Tibial nerve (tissue), 4 donors: ENCODE measurements at places on chromosomes 7 and 10. TPM values are rescaled to one million over a fixed set of nuclear protein-coding genes. Genes with fewer than 3 reads are reported as not detected.

Gene COBL
- total RNA-seq, result 8.2 TPM

Gene TRDMT1
- 14.7 TPM for total RNA-seq

Gene ZP3
- 1.2 TPM for total RNA-seq

Gene EEPD1
- total RNA-seq, result 15.1 TPM

Gene LAMB1
- 232 TPM for total RNA-seq

Gene FAM25C
- not detected for total RNA-seq

GRCh38 chr7:94662548-94662947, 6.6 kb upstream of the SGCE start:
- DNase-seq, result no peak
- H3K27me3 ChIP-seq, result no peaks in the 10 kb centered on the region
- no peak overlapping the region for H3K27ac ChIP-seq
- no peaks in the 10 kb centered on the region for H3K36me3 ChIP-seq
- no peak overlapping the region for H3K4me3 ChIP-seq

- H3K36me3 ChIP-seq, result no peaks in the 10 kb centered on the region
- H3K4me3 ChIP-seq, result no peak overlapping the region
- no peak for DNase-seq
- no peaks in the 10 kb centered on the region for H3K4me1 ChIP-seq
- H3K27ac ChIP-seq, result no peak overlapping the region
- no peaks in the 10 kb centered on the region for H3K27me3 ChIP-seq
These were observed 50.0 kb upstream of the MTPN start for GRCh38 chr7:136027160-136027559.

DNA sequence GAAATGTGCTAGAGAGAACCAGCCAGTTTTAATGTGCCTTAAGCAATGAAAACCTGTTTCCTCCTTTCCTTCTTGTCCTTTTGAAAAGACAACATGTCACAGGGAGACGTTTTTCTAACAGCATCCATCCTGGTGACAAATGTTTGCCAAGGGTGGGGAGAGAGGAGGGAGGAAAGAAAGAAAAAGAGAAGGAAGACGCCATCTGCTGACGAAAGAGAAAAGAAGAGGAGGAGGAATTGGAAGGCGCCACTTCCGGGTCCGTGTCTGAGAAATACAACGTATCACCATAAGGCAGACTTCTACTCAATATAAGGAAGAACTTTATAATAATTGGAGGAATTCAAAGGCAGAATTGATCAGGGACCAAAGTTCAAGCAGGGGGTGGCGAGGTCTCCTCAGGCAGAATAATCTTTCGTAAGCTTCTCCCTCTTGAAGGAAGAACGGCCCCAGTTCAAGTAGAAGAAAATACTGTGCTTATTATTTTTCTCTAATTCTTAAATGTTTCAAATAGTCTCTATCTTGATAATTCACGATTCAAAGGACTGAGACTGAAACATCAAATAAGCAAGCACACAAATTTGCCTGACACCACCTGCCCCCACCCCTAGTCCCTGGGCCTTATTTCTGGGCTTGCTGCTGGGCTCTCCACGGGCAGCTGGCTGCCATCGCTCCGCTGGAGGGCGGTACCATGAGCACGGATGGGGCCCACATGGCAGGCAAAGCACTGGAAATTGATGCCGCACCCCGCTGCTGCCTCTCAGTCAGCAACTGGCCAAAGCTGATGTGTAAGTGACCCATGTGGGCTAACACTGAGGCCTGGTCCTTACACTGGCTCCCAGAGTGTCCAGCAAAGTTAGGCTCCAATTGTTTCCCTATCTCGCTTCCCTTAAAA, 273.7 kb upstream of the KLF14 start:
- H3K4me3 ChIP-seq, result no peak overlapping the region
- no peaks in the 10 kb centered on the region for H3K27me3 ChIP-seq
- H3K4me1 ChIP-seq, result peaks cover 59% of the 10 kb centered on the region
- H3K27ac ChIP-seq, result peak overlapping the region; percentile 73
- no peak for DNase-seq

DNA sequence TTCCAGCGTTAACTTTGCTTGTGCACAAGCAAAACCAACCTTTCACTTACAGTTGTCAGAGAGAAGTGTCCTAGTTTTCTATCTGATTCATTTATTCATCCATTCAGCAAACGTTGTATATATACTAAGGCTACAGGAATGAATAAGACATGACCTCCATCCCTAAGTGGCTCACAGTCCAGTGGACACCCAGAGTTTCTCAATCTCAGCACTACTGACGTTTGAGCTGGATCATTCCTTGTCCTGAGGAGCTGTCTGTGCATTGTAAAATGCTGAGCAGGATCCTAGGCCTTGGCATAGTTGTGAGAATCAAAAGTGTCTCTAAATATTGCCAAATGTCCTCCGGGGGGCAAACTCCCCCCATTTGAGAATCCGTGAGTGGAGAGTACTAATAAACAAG, 166.7 kb upstream of the PRKCQ start:
- H3K27ac ChIP-seq, result no peak overlapping the region
- H3K4me1 ChIP-seq, result no peaks in the 10 kb centered on the region
- H3K27me3 ChIP-seq, result no peaks in the 10 kb centered on the region
- H3K4me3 ChIP-seq, result no peak overlapping the region

DNA sequence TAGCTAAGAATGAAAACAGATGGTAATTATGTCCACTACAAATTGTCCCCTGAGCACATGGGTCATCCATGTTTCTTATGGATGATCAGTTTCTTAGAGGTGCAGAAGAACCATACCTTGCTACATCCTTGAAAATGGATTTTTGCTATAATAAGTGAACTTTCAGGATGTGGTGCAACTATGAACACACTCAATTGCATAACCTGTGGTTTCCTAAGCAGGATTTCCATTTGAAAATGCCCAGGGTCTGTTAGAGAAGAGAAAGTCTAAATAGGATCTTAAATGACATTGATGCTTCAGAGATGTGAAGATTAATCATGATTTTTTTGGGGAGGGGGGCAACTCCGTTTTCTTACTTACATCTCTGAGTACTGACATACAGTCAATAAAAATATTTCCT, 39.6 kb upstream of the CACNB2 start:
- no peak overlapping the region for H3K4me3 ChIP-seq
- H3K36me3 ChIP-seq, result no peaks in the 10 kb centered on the region
- H3K27me3 ChIP-seq, result no peaks in the 10 kb centered on the region
- H3K4me1 ChIP-seq, result no peaks in the 10 kb centered on the region

- no peaks in the 10 kb centered on the region for H3K36me3 ChIP-seq
- no peaks in the 10 kb centered on the region for H3K27me3 ChIP-seq
- H3K4me3 ChIP-seq, result no peak overlapping the region
- no peak overlapping the region for H3K27ac ChIP-seq
These were observed 25.9 kb upstream of the OCM start for GRCh38 chr7:5854738-5855137.

- H3K4me3 ChIP-seq, result no peak overlapping the region
- no peaks in the 10 kb centered on the region for H3K36me3 ChIP-seq
- DNase-seq, result no peak
- no peak overlapping the region for H3K27ac ChIP-seq
These were observed 101.6 kb downstream of the OTUD1 start for GRCh38 chr10:23540401-23541030.

DNA sequence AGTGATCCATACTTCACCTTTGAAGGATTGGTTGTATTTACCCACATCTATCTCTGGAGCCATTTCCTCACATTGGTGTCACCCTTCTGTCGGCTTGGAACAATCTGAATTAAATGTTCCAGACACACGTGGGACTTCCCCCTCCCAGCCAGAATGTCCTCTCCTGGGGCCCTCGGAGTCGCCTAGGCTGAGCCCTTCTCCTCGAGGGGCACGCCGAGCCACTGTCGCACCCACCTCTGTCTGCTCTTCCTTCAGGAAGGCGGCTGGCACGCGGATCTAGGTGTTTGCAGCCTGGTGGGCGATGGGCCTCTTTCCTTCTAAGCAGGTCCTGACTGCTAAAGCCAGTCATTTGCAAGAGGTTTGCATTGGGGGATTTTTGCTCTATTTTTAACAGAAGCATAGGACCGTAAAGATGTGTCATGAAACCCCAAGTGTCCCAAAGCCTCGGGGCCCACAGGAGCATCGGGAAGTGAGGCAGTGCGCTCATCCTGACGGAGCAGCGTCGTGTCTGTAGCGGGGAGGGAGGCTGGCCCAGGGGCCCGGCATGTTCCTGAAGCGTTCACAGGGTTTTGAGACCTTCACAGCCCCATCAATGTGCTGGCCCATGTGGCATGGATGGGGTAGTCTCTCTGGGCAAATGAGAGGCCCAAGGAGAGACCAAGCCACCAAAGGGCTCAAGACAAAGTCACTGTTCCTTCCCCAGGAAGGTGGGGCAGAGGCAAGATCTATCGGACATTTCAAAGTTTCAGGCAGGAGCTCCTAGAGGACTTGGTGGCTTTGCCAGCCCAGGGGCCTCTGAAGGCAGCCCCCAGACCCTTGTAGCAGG, 86.7 kb downstream of the RGS10 start:
- H3K4me1 ChIP-seq, result no peaks in the 10 kb centered on the region
- H3K4me3 ChIP-seq, result no peak overlapping the region
- no peak for DNase-seq
- H3K27ac ChIP-seq, result no peak overlapping the region
- H3K27me3 ChIP-seq, result no peaks in the 10 kb centered on the region
- H3K36me3 ChIP-seq, result no peaks in the 10 kb centered on the region

DNA sequence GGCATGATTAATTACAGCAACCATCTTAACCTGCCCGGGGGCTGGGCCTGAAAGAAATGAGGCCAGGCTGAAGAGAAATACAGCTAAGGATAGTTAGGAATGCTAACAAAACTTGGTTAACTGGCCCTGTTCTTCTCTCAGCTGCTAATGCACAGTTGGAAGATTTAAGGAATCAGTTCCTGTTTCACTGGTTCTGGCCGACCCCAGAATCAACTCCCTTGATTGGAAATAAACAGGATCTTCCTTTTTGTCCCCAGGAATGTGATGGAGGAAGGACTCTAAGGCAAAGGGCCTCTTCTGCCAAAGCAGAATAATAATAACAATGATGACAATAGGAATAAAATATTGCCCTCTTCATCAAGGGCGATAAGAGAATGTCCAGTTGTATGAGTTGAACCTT, 3.5 kb upstream of the LRMDA start:
- H3K4me1 ChIP-seq, result no peaks in the 10 kb centered on the region
- H3K27ac ChIP-seq, result peak overlapping the region; percentile 13
- DNase-seq, result no peak
- no peak overlapping the region for H3K4me3 ChIP-seq

- no peak for DNase-seq
- no peak overlapping the region for H3K27ac ChIP-seq
- no peaks in the 10 kb centered on the region for H3K36me3 ChIP-seq
- H3K4me3 ChIP-seq, result no peak overlapping the region
These were observed 15.1 kb upstream of the RHOBTB1 start for GRCh38 chr10:60958892-60959601.
